Stimulated activated CD4-positive, alpha-beta T cell treated with anti-CD3 and anti-CD28 coated beads, Interleukin-4, amount 100 ng/mL, for 1 hour (primary cell): ENCODE measurements at places on chromosomes 12 and 14.
A peak's percentile ranks its signal among the peaks of the same experiment; 100 is the strongest.

DNA sequence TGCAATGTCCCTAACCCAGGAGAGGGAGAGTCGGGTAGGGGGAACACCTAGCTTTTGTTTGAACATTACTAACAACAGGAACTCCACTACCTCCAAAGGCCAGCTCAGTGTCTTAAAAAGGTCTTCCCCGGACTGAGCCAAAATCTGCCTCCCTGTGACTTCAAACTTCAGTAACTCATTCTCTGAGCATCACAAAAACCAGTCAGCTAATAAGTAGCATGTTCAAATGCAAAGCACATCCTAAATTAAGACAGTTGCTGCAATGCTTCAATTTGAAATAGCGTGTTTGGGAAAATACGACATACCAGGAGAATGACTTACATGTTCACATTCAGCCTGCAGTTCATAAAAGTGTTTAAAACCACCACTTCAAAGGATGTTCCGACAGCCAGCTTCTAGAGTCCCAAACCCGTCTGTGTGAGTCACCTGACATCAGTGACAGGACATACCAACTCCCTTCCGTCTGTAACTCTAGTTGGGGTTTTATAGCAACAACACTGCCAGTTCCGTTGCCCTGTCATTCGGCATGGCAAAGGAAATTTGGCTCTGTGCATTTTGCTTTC is 13.0 kb downstream of the ZFP36L1 start:
- no peak for DNase-seq

DNA sequence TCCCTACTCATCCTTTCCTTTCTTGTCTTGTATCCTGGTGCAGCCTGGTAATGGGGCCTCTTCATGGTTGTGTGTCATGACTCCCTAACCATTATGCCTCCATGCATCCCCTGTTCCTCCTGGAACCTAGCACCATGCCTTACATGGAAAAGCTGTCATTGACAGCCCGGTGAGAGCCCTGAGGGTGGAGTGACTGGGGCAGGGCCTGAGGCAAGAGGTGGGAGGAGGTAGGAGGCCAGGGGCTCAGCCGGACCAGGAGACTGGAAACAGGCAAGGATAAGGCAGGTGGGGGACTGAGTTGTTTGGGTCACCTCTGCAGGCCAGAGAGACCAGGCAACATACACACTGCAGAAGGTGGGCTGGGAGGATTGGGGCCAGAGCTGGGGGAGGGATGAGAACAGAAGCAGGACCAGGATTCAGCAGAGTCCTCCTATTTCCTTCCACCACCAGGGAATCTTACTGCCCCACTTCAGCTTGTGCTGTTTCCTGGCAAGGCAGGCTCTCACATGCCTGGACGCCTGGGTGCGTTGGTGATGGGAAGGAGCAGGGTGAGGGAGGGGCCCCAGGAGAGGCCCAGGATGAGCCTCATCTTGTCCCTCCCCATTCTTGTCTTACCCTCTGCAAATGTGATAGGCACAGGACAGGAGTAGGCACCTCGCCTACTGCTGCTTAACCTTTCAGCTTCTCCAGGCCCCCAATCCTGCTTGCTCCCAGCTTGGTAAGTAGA is at the start of gene LTB4R2:
Gene LTB4R2, plus strand, starts transcription at position 603 of the 727 bp plus-strand sequence. CDS start 525 bp downstream, outside the sequence.
- DNase-seq, result no peak

DNA sequence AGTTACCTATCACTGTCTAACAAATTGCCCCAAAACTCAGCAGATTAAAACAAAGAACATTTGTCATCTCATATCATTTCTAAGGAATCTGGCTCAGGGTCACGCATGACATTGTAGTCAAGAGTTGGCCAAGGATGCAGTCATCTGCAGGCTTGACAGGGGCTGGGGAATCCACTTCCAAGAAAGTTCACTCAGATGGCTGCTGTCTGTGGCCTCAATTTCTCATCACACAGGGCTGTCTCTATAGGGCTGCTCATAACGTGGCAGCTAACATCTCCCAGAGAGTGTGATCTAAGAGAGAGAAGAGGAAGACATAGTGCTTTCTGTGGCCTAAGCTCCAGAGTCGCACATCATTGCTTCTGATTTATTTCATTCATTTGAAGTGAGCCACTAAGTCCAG is 17.0 kb upstream of the IL22 start:
- DNase-seq, result no peak

GRCh38 chr12:124928095-124928911 is 13.9 kb upstream of the UBC start:
- DNase-seq, result peak; percentile 22

DNA sequence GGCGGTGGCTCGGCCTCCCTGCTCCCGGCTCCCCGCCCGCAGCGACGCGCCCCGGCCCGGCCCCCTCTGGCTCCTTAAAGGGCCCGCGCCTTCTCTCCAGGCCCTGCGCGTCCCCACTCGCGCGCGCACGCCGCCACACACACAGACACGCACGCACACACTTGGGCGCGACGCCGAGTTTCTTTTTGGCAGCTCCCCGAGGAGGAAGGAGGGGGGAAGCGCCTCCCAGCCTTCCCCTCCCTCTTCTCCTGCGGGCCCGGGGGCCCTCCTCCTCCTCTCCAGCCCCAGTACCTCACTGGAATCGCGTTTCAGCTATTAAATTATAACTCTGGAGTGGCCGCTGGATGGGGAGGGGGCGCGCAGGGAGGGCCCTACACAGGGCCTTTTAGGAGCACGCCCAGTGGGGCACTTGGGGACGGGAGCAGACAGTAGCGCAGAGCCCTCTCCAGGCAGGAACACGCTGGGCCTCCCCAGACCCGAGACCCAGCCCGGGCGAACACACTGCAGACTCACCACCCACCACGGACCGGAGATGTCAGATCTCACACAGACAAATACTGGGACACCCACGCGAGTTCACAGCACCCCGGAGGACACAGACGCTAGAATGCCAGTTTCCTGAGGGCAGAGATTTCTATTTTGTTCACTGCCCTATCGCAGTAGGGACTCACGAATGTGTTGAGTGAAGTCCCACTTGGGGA is 411 bp upstream of the NCOR2 start:
- peak; percentile 83 for DNase-seq

- DNase-seq, result no peak
Observed at GRCh38 chr14:103545915-103546651, 16.4 kb downstream of the BAG5 start.

GRCh38 chr12:75704208-75704607 is 192.8 kb upstream of the KRR1 start:
- no peak for DNase-seq

- no peak for DNase-seq
Observed at GRCh38 chr12:32266756-32267155, 132.6 kb upstream of the FGD4 start.

- no peak for DNase-seq
Observed at GRCh38 chr14:75340921-75341320, 62.3 kb downstream of the FOS start.

DNA sequence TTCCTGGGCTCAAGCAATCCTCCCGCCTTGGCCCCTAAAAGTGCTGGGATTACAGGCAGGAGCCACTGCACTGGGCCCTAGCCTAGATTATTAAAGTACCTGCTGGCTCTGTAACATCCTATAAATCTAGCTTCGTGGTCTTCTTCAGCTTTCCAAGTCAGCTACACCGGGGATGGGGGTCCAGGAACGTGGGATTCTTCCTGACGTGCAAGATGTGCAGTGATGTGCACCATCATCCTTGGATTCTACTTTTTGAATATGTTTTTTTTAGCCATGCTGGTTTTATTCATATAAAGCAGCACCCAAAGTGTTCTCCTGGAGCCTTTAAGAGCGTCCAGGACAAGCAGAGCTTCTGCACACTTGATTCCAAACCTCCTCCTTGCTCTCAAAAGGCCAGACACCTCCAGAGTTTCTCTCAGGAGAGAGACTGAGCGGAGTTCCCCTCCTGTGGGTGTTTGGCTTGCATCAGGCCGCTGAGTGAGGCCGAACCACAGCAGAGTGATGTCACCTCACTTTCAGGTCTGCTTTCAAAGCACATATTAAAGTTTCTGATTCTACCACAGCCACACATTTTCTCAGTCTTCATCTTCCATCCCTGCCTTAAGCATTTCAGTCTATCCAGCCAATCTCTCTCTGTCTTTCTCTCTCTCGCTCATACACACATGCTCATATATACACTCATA is 33.4 kb downstream of the VCPKMT start:
- peak; percentile 77 for DNase-seq

DNA sequence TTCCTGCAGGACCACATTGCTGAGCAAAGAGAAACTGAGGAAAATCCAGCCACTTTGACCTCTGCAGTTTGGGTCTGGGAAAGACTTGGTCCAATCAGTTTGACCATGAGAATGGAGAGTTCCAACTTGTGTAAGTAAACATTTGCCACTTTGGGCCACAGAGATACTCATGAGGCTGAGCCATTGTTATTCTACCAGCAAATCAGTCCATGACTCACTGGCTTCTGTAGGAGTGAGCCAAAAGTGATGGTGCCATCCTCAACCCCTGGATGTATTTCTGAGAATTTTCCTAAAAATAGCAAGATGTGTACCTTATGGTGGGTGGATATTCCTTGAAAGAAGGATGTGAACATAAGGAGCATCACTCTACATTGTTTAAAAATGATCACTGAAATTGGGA is 192.9 kb upstream of the OR4E1 start:
- no peak for DNase-seq
